Activated CD8-positive, alpha-beta memory T cell treated with anti-CD3 and anti-CD28 coated beads, Interleukin-2, amount 50 U/mL, for 4 hours (primary cell): ENCODE measurements at places on chromosomes 2 and 18.
A peak's percentile ranks its signal among the peaks of the same experiment; 100 is the strongest.

- DNase-seq: no peak
These were observed 98.6 kb downstream of the NOL4 start for GRCh38 chr18:34126121-34126520.

DNA sequence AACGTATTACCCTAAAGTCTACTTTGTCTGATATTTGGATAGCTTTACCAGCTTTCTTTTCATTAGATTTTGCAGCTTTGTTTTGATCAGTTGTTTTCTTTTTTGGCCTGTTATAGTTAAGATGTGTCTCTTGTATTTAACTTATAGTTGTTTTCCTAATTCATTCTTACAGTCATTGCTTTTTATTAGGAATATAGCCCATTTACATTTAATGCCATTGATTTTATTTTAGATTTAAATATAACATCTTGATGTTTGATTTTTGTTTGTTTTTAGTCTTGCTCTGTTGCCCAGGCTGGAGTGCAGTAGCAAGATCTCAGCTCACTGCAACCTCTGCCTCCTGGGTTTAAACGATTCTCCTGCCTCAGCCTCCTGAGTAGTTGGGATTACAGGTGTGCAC, 215.9 kb upstream of the HDAC4 start:
- DNase-seq: no peak

DNA sequence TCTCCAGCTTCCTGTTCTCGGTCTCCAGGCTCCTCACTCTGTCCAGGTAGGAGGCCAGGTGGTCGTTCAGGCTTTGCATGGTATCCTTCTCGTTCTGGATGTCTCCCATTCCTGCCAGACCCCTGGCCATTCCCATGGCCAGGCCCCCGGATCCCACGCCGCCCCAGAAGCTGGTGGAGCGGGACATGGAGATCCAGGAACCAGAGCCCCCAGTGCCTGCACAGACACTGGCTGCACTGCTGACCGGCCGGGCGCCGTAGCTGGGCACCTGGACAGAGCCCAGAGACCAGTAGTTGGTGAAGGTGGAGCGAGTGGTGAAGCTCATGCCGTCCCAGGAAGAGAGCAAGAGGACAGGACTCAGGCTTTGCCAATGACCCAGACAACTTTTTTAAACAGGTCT, 129.1 kb upstream of the WDR75 start:
- DNase-seq: no peak

DNA sequence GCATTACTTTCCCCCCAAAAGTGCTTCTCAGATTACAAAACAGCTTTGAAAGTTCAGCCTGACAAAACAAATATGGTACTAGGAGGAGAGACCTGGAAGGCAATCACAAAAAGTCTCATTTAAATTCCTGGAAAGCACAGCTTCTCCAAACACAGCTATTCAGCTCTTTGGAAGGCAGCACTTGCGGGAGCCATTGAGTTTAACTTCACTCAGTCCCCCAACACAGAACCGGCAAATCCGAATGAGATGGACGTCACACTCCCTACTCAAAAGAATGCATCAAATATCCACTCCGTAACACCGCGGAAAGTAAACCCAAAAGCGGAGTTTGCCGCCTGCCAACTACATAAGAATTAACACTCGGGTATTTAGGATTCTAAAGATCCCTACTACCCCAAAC, 638 bp downstream of the ST6GAL2 start:
- no peak for DNase-seq

GRCh38 chr2:241007880-241008710, 9.7 kb downstream of the SNED1 start:
- DNase-seq: peak; percentile 14
